Stimulated activated CD8-positive, alpha-beta memory T cell treated with anti-CD3 and anti-CD28 coated beads, Interleukin-15, amount 100 ng/mL, for 24 hours (primary cell): ENCODE measurements at places on chromosomes 13 and 19.

DNA sequence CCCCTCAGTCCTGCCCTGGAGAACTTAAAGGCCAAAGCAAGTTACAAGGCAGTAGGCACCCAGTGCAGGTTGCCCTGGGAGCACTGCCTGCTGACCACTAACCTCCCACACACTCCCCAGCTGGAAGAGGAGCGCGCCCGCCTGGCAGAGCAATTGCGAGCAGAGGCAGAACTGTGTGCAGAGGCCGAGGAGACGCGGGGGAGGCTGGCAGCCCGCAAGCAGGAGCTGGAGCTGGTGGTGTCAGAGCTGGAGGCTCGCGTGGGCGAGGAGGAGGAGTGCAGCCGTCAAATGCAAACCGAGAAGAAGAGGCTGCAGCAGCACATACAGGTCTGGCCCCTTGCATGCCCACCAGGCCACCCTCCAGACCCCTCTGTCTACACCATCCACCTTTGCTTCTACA is 61.1 kb downstream of the KCNC3 start:
- DNase-seq: no peak

DNA sequence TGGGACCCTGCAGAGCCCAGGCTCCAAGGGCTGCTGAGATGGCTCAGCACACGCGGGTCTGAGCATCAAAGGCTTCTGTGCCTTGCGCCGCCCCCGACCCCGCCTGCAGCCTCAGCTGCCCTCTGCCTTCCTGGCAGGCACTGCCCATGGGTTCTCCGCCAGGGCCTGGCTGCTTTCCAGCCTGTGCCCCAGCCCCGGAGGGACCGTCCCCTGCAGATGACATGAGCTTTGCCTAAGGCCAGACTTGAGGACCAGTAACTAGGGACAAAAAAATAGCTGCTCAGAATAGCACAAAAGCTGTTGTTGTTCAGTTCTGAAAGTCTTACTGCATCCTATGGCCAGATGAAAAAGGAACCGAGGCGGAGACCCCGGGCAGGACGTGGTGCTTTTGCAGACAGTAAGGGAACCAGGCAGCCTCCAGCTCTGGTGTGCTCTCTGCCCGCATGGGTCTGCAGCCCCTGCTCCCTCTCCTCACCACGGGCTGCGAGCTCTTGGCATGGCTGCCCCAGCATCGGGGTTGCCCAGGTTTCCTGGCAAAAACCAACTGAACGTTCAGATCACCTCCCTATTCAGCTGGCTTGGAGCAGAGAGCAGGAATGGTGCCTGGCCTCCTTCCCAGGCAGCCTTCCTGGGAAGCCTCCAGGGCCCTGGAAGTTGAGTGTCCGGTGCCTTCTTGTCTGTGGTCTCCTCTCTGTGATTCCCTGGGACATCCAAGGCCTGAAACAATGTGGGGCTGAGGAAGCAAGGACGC is 12.5 kb upstream of the CFAP97D2 start:
- no peak for DNase-seq

DNA sequence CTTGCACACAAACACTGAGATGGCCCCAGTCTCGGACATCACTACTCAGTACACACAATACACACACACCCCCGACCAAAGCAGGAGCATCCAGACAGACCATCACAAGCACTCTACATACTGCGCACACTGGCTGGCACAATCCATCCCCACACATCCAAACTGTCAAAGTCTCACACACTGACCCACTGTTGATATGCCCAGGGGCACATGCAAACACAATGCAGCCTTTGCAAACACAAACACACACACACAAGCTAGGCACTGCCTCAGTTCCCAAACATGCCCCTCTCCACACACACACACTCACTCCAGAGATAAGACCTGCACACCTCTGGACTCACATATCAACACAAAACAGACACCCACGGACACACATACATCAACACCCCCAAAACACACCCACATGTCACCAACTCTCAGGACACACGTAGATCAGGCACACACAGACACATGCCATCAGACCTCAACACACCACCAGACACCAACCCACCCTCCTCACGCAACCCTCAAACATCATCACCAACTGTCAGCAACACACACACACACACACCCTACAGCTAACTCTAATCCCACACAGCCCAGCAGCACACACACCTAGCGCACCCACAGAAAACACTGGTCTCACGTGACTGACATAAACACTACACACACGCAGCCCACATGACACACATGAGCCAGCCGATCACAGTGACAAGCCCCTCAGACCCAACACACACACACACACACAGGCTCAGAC is 1.9 kb downstream of the BBC3 start:
- no peak for DNase-seq

DNA sequence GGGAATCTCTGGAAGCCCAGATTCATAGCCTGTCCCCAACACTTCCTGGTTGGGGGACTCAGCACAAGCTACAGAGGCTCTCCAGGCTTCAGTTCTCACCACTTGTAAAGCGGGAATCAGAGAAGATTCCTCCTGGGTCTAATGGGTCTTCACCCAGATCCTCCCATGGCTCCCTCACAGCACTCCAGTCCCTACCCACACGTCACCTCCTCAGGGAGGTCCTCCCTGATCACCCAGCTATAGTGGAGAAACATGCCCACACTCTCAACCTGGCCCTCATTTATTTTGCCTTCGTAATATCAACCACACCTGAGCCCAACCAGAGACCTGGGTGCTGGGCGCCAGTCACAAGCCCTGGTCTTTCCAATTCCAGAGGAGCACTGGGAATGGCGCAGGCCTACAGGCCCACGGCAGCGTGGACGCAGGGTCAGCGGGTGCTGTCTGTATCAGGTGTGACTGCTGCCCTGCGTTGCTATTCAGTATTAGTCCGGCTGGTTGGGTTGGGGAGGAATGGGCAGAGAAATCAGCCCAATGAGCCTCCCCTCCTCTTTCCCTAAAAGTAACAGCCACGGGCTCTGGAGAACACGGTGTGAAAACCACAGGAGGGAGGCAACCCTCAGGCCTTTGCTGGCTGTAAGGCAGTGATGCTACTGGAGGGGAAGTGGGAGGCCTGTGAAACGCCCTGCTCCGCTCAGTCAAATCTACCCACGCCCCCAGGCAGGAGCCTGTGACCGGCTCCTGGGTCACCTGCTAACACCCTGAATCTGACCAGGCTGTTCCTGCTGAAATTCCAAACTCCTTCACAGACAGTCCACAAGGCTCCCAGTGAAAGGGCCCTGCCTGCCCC is 5.2 kb downstream of the AKT2 start:
- DNase-seq: no peak
